ENCODE measurements at places on chromosomes 11 and 22. TPM values are rescaled to one million over a fixed set of nuclear protein-coding genes. Genes with fewer than 3 reads are reported as not detected.

The RELT gene
- total RNA-seq: 6.7 TPM

- no peak for DNase-seq
Observed at GRCh38 chr22:33688903-33689302, 231.4 kb downstream of the LARGE1 start.

GRCh38 chr22:27715106-27715505, 86.5 kb downstream of the MN1 start:
- no peak for DNase-seq

GRCh38 chr11:80505771-80506170, 1064.9 kb upstream of the TENM4 start:
- DNase-seq: peak; percentile 13

DNA sequence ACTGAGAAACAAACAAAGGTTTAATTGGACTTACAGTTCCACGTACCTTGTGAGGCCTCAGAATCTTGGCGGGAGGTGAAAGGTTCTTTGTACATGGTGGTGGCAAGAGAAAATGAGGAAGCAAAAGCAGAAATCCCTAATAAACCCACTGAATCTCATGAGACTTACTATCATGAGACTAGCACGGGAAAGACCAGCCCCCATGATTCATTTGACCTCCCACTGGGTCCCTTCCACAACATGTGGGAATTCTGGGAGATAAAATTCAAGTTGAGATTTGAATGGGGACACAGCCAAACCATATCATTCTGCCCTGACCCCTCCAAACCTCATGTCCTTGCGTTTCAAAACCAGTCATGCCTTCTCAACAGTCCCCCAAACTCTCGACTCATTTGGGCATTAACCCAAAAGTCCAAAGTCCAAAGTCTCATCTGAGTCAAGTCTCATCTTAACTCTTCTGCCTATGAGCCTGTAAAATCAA, 617.4 kb downstream of the CNTN5 start:
- no peak for DNase-seq

DNA sequence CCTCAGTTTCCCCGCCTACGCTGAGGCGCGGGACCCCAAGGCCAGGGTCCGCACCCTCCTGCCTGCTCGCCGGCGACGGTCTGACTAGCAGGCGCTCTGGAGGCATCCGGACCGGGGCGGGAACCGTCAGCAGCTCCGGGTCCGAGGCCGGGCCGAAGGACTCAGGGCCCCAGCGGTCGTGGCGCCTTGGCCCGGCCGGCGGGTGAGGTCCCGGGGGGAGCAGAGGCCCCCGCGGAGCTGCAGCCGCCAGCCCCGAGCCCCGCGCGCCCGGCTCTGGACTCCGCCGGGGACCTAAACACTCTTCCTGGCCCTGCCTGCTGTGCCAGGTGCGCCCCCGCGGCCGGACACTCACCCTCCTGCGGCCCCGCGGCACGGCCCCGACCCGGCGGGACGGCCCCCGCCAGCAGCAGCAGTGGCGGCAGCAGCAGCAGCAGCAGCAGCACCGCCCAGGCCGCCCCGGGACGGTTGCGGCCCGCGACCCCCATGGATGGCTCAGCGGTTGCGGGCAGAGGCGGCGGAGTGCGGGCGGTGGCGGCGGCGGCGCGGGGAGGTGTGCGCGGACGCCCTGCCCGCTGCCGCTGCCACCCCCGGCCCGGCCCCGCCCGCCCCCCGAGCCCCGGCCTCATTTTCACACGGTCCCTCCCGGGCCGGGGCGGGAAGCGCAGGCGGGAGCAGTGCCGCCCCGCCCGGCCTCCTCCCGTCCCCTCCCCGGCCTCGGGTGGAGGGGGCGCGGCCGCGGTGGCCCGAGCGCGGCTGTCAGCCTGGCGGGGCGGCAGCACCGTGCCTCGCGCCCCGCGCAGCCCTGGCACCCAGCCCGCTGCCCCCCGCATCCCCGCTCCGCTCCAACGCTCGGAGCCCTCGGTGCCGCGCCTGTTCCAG, at the start of gene SCUBE2:
SCUBE2 (minus strand) TSS at position 556 of the 879 bp plus-strand sequence; CDS start at position 485, 71 bp downstream.
- no peak for DNase-seq

DNA sequence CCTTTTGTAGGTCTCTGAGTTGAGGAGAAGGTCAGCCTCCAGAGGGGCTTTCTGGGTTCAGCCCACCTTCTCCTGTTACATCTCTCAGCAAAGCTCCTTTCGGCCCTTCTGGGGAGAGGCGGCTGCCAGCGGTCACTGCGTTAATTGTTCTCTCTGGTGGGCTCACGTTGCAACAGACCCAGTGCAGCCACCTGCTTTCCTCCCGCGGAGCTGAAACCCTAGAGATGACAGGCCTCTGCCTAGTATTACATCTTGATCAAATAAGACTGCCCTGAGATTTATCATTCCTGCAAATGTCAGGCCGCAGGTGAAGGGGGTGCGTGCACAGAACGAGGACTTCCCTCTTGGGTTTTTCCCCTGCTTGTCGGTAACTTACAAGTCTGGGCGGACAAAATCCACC, 43.2 kb upstream of the CREB3L1 start:
- no peak for DNase-seq

DNA sequence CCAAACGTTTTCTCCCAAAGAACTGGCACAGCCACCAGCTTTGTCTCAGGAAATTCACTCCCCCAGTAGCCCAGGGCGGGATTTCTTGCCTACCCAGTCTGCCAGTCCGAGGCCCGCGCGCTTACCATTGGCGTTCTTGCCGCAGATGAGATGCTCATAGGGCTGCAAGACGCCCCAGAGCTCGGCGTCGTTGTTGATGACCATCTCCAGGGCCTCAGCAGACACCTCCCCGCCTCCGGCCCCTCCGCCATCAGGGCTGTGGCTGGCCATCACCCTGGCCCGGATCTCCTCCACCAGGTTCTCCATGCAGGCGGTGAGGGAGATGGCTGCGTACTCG, 1.3 kb downstream of the ABTB2 start:
- peak; percentile 29 for DNase-seq

Measured in WTC11 (cell line).